ENCODE measurements at places on chromosomes 4 and X.

DNA sequence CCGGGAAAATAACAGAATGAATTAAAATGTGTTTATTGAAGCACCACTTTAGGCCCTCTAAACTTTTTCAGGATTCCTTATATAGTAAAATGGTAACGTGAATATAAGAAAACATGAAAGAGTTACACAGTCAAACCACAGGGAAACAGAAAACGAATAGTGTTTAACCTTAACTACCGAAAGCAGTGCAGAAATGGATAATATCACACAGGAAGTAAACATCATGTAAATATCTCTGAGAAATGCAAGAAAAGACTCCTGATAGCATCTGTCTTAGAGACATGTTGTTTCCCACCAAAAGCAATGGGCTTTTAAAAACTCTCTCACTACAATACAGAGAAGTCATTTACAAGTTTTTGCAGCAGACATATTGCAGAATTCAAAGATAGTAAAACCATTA, 323.9 kb upstream of the CXXC4 start:
- DNase-seq, result no peak

DNA sequence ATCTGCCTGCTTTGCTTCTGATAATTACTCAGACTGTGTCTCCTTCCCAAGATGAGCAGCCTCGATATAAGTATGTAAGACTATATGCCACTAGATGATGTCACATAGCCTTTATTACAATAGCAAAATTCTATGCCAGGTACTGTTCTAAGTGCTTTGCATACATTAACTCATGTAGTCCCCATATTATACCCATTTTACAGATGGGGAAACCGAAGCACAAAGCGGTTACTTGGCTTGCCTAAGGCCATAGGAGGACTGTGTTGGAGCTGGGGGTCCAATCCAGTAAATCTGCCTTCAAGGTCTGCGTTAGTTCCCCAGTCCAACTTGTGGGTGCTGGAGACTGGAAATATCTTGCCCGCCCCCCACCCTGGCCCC, 826 bp upstream of the SCML1 start:
- no peak for DNase-seq

- no peak for DNase-seq
Measured at GRCh38 chrX:105375816-105376215, 155.3 kb upstream of the TEX13A start.

DNA sequence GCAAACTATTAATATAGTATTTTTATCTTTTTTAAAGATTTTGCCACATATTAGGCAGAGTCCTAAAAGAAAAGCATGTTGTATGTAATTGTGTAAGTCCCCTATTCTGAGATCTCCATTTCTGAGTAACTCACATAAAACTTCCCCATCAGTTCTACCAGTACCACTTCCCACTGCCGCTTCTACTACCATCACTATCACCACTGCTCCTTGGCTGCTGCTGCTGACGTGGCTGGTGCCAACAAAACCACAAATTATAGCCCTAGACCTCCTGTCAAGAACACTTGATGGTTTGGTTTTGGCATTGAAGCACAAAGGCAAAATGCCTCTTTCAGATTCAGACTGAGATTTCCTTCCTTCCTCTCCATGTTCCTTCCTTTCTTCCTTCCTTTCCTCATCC, 106.4 kb downstream of the MMRN1 start:
- DNase-seq, result no peak

DNA sequence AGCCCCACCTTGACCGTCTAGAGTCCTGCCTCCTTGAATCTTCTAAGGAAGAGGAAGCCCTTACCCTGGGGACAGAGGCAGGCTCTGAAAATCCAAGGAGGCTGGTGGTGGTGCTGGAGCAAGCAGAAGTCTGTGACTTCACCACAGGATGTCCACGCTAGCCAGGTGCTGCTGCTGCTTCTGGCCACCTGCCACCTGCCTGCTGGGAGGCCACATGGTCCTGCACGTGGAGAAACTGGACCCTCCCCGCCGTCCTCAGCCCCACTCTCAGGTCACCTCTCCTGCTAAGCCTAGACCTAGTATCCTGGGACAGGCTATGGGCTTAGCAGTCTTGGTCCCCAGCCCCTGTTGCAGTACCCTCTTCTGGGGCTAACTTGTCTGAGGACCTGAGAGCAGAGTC, 15.8 kb downstream of the TMEM31 start:
- DNase-seq, result no peak

GRCh38 chr4:102641793-102642192, 119.0 kb downstream of the MANBA start:
- DNase-seq, result no peak

GRCh38 chr4:22482250-22483127, 33.4 kb downstream of the ADGRA3 start:
- DNase-seq, result no peak

- no peak for DNase-seq
Measured at GRCh38 chr4:110518889-110519490, 43.0 kb downstream of the ENPEP start.

DNA sequence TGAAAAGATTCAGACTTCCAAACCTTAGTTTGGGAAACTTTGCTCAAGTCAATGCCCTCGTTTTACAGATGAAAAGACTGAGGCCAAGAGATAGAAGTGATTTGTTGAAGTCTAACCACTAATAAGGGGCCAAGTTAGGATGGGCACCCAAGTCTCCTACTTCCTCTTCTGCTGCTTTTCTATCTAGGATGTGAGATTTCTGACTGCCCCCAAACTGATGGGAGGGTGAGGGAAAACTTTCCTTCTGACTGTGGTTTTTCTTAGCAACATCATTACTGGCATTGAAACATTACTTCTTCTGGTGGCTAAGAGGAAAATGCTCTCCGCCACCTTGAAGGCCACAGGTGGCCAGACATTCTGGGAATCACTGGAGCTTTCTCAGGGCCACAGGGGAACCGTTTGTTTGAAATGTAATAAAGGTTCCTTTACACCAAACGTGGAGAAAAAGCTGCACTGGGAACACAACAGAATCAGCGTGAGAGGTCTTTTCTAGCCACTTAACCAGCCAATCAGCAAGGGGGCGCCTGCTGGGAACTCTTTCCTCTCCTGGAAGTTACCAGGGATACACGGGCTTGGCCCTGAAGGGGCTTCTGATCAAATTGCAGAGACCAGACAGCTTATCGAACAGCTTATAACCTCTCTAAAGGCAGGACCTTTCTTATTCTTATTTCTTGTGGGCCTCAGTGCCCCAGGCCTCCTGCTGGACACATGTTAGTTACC, 115.9 kb upstream of the TEX13D start:
- DNase-seq, result no peak

GRCh38 chrX:8849458-8849857, 48.3 kb upstream of the FAM9A start:
- no peak for DNase-seq

GRCh38 chr4:125948021-125948420, 633.3 kb downstream of the FAT4 start:
- no peak for DNase-seq

- DNase-seq, result no peak
Measured at GRCh38 chr4:187236209-187236890, 512.7 kb upstream of the FAT1 start.

- no peak for DNase-seq
Measured at GRCh38 chr4:136392576-136392975, 1139.7 kb downstream of the PCDH18 start.

- DNase-seq, result no peak
Measured at GRCh38 chr4:101347267-101347556, at the start of gene PPP3CA. Gene PPP3CA (minus strand): TSS chr4:101347526.
